ENCODE measurements at places on chromosomes 2 and 18.
A peak's percentile ranks its signal among the peaks of the same experiment; 100 is the strongest.

- DNase-seq = no peak
Measured at GRCh38 chr2:145593991-145594614, 1074.2 kb upstream of the ZEB2 start.

DNA sequence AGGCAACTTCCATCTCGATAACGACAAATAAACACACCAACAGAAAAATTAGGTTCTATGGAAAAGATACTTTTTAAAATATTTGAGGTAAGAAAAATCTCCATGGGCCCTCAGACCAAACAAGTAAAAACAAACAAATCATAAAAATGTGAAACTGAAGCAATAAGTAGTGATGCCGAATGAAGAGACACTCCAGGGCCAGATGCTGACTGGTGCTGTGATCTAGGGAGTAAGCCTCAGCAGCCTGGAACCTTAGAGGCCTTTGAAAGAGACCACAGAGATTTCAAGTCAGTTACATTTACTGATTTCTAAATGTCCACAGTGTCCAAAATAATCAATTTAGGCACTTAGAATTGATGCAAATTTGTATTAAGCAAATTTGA lies 1144.7 kb downstream of the CNTNAP5 start:
- DNase-seq = no peak

- no peak for DNase-seq
Measured at GRCh38 chr2:46874236-46874929, 41.2 kb downstream of the MCFD2 start.

DNA sequence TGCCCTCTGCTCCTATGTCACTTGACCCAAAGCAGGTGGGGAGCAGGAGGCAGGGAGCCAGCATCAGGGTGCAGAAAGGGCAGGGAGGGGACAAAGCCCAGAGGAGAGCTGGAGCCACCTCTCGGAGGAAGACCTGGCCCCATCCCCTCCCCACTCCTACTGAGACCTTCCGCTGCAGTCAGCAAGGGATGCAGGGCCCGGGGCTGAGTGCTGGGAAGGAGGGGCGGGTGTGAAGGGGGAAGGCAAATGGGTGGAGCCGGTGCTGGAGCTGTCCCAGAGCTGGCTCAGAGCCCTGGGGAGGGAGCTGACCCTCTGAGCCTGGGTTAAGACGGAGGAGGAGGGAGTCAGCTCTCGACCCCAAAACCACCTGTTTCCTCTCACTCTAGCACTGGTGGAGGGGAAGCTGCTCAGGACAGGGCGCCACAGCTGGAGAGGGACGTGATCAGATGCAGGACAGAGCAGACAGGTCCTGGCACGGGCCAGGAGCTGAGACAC lies 33.8 kb downstream of the HS1BP3 start:
- no peak for DNase-seq

DNA sequence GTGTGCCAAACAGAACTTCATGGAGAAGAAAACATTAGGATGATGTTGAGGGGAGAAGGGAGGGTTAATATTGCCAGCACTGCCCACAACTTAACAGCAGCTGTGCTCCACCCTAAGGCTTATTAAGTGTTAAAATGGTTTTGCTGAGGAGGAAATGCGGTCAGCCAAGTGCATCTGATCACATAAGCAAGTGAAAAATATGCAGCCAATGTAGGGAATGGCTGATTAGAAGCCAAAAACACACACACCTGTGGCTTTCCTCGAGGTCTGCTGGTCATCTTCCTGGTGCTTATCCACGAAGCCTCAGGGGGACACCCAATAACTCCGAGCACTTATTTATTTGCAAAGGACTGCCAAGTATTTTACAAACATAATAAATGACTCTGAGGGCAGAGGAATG lies 66.3 kb upstream of the GPR45 start:
- no peak for DNase-seq

GRCh38 chr18:228586-228985 lies 39.3 kb downstream of the THOC1 start:
- no peak for DNase-seq

- no peak for DNase-seq
Measured at GRCh38 chr18:70256994-70257393, 31.9 kb upstream of the SOCS6 start.

DNA sequence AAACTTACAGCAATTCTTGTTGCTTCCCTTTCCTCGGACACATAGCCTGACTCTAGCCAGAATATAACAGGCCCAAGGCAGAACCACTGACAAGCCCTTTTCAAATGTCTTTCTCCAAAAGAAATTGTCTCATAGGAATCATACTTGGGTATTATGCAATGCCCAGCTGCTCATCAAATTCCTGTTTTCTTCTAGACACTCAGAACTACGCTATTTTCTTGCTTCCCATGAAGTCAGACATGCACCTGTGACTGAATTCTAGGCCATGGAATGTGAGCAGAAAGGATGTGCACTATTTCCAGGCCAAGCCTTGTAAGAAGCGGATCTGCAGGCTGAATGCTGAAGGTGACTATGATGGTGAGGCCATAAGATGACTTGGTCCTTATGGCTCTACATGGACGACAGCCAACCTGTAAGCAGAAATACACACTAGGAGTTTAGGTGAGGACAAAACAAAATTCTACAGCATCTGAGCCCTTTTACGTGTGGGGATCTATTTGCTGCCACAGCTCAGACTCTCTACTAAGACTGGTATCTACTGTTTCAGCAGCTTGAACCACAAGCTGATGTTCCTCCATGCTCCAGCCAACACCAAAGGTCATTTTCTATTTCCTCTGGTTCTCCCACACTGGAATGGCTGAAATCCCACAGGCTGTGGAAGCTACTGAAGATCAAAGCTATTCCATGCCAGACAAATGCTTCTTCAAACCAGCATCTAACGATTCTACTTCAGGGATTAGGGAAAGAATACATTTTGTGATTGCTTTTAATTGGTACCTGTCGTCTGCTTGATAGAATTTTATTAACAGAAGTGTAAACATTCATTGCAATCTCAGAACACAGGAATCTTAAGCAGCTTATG lies 378.7 kb downstream of the RBM43 start:
- no peak for DNase-seq

DNA sequence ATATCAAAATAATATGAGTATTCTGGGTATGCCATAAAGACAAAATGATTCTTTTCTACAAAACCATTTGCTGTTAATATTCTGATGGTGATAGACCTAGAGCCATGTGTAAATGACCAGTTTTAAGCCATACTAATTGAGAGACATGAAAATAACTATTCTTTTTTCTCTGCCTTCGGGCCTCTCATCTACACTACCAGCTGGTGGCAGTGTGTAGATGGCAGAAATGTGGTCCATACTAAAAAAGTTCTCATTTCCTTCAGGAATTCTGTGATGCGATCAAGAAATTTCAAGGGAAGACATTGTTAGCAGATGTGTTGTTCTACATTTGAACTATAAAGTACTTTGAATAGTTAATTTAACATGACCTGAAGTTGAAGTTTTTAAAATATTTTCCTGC lies 485.2 kb downstream of the TRIB2 start:
- DNase-seq = no peak

GRCh38 chr2:175745911-175746310 lies 256.2 kb downstream of the LNPK start:
- no peak for DNase-seq

- DNase-seq = no peak
Measured at GRCh38 chr18:28124131-28125029, 52.5 kb downstream of the CDH2 start.

GRCh38 chr2:151297882-151298281 lies 8.4 kb upstream of the NMI start:
- peak; percentile 31 for DNase-seq

All from T-helper 1 cell (primary cell).